Omental fat pad (tissue), 4 donors: ENCODE measurements at places on chromosomes 2 and 18. TPM values are rescaled to one million over a fixed set of nuclear protein-coding genes. Genes with fewer than 3 reads are reported as not detected.

KRTCAP3 gene
- 0.75 TPM for total RNA-seq

SLC4A5 gene
- 1.8 TPM for total RNA-seq

ANKRD62 gene
- total RNA-seq: not detected

RAD51AP2 gene
- not detected for total RNA-seq

ITGB6 gene
- not detected for total RNA-seq

LOXHD1 gene
- total RNA-seq: 2.4 TPM

GRCh38 chr2:191112448-191112901, 38.3 kb downstream of the STAT4 start:
- no peak for DNase-seq

- no peak for DNase-seq
Measured at GRCh38 chr2:45300026-45300750, 290.9 kb upstream of the SIX2 start.

DNA sequence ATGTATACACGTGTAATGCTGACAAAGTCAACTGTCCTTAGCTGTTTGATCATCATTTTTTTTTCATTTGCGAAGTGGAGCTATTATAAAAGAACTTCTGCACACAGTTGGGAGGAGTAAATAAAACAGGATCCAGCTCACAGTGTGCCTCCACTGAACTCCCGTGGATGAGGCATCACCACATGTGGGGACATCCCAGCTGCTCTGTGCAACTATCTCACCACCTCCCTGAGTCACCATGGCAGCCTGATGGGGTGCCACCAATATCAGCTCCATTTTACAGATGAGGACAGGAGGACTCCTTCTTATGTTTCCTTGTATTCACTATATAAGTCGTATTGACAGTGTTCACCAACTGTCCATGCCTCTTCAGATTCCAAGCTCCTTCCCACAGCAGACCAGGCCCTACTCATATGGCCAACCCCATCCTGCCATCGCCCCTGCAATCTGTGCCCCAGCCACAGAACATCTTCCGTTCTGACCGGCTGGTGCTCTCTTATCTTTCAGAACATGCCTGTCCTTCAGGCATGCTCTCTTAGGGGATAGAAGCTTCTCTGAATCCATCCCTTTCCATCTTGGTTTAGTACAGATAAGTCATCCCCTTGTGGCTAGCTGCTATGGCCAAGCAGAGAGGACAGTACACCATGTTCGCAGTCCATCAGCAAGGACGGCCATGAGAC, 288.1 kb downstream of the RNF144A start:
- DNase-seq: no peak

DNA sequence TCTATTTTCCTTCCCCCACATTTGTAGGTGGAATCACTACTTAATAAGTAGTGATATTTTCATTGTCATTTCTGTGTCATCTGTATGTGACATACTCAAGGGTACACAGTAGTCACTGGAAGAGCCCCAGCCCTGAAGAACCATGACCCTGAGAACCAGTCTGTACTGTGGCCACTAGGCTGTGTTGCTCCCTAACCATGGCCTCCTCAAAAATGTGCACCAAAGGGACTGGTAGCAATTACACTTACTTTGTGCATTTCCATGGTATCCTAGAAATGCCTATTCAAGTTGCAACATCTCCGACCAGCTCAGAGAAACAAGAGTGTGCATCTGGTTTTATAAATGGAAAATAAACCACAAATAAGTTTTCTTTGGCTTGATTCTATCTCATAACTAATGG, 155.1 kb downstream of the DOCK10 start:
- no peak for DNase-seq

GRCh38 chr2:86794861-86795260, 4.1 kb upstream of the CD8A start:
- no peak for DNase-seq

- no peak for DNase-seq
Measured at GRCh38 chr2:216838151-216838550, 21.7 kb downstream of the TNP1 start.

DNA sequence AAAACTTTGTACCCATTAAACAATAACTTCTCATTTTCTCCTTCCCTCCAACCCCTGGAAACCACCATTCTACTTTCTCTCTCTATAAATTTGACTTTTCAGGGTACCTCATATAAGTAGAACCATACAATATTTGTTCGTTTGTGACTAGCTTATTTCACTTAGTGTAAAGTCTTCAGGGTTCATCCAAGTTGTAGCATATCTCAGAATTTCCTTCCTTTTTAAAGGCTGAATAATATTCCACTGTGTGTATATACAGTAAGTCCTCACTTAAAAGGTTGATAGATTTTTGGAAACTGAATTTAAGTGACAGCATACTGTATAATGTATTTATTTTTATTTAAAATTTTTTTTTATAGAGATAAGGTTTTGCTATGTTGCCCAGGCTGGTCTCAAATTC, 13.9 kb downstream of the CASP10 start:
- DNase-seq: no peak

GRCh38 chr2:172226244-172227061, 123.8 kb upstream of the DLX2 start:
- DNase-seq: no peak

DNA sequence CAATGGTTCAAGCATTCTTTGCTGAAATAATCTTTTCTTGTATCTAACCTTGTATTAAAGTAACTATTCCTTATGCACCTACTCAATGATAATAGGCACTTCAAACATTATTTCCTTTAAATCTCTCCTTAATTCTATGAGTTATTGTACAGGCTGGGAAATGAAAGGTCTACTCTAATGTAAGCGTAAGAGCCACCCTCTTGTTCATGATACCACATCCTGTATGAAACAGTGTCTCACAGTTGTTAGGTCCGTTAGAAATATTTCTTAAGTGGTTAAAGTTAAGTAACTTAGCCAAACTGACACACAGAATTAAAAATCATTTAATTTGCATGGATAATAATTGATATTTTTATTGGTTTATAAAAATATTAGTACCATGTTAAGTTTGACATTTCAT, 162.5 kb upstream of the RPRM start:
- DNase-seq: no peak

DNA sequence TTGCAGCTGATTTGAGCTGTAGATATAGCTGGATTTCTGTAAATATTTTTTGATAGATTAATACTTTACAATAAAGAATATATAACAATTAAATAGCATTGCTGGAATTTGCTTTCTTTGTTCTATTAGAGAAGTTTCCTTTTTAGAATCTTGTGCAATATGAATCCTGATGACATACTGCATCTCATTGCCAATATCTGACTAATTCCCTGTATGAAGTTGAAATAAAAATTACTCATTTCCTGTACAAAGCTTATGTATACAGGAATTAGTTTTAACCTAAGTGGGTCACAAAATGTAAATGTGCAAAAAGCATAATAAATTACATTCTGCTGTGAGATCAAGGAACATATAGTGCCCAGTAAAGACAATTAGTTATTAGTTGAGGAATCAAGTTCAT, 72.8 kb upstream of the TMEFF2 start:
- no peak for DNase-seq

DNA sequence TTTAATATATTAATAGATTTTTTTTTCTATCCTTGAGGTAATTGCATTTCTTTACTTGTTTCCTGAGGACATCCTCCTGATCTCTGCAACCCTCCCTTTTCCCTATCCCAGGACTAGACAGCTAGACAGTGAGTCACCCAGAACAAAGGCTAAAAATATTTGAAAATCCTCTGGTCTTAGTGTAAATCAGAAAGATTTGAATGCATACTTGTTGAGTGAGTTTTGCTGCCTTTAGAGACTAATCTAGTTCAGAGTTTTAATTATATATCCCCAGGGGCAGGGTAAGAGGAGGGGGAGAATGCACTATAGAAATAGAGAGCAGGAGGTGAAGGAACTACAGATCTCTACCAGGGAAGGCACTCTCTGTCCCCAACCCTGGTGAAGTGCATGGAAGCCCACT, 202.3 kb upstream of the TCF4 start:
- DNase-seq: no peak

GRCh38 chr2:207468488-207468887, 61.3 kb upstream of the CREB1 start:
- DNase-seq: no peak

GRCh38 chr2:127853671-127854070, 4.3 kb downstream of the POLR2D start:
- DNase-seq: no peak
